ENCODE measurements at places on chromosomes 1 and 21. TPM values are rescaled to one million over a fixed set of nuclear protein-coding genes. Genes with fewer than 3 reads are reported as not detected.

DNA sequence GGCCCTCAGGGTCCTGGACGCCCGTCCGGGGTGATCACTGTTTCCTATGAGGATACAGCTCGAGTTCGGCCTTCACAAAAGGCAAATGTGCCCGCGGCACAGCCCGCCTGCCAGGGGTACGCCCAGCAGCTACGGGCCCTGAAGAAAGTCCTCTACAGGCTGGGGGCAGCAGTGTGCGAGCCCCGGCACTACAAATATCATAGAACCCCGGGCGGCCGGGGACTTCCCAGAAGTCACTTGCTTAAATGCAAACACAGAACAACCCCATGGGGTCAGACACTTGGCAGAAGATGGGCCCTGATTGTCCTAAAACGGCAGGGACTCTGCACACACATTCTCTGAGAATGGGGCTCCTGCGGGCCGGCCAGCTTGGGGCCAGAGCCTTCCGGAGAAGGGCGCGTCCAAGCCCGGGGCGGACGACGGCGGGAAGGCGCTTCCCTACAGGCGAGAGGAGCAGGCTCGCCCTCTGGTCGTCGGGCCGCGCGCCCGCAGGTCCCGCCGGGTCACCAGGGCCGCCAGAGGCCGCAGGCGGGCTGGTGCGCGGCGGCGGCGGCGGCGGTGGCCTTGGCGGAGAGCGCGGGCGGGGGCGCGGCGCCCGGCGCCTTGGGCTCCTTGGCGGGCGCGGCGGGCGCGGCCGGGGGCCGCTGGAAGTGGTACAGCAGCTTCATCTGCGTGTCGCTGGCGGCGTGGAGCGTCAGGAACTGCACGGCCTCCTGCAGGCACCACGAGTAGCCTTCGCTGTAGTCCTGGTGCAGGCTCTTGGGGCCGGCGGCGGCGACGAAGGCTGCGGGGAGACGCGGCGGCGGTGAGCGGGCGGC lies 888 bp downstream of the HES5 start:
- DNase-seq, result no peak
- no peaks in the 10 kb centered on the region for H3K36me3 ChIP-seq
- peak overlapping the region; percentile 64 for H3K27ac ChIP-seq

DNA sequence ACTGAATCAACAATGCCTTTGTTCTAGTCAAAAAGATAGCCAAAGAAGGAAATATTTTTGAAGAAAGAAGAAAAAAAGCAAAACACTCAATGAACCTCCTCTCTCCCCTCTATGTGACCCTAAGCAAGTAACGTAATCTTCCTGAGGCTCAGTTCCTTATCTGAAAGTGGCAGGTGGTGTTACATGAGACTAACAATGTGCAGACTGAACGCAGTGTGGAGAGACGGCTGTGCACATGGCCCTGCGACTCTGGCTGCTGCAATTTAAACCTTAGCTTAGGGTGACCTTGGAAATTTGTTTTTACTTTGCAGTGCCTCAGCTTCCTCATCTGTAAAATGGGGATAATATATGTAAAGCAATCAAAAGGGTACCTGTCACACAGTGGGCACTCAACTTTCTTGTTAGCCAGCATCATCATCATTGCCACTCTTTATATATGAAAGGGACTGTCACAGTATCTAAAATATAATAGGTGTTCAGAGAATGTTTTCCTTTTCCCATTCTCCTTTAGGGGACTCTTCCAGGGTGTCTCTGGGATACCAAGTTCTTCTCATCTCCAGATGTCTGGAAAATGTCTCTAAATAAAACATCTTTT lies 100.1 kb upstream of the JUN start:
- no peak overlapping the region for H3K4me3 ChIP-seq
- peak overlapping the region; percentile 82 for H3K27ac ChIP-seq
- no peaks in the 10 kb centered on the region for H3K27me3 ChIP-seq
- H3K4me1 ChIP-seq, result peaks cover 27% of the 10 kb centered on the region
- no peak for DNase-seq

DNA sequence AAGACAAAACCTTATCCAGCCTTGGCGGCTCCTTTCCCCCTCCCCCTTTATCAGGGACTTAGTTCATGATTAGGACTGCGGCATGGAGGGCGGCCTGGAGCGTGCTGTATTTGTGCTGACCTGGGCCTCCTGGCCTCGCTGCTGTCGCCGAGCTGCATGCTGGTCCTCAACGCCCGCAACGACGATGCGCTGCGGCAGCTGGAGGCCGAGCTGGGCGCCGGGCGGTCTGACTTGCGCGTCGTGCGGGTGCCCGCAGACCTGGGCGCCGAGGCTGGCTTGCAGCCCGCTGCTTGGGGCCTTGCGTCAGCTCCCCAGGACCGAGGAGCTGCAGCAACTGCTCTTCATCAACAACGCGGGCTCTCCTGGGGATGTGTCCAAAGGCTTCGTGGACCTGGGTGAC lies 70.9 kb downstream of the TM2D1 start:
- no peaks in the 10 kb centered on the region for H3K36me3 ChIP-seq
- no peak for DNase-seq
- no peak overlapping the region for H3K27ac ChIP-seq
- no peak overlapping the region for H3K4me3 ChIP-seq

GRCh38 chr1:212628813-212629415 lies 20.4 kb downstream of the ATF3 start:
- H3K4me3 ChIP-seq, result no peak overlapping the region
- DNase-seq, result no peak
- H3K4me1 ChIP-seq, result peaks cover 10% of the 10 kb centered on the region

DNA sequence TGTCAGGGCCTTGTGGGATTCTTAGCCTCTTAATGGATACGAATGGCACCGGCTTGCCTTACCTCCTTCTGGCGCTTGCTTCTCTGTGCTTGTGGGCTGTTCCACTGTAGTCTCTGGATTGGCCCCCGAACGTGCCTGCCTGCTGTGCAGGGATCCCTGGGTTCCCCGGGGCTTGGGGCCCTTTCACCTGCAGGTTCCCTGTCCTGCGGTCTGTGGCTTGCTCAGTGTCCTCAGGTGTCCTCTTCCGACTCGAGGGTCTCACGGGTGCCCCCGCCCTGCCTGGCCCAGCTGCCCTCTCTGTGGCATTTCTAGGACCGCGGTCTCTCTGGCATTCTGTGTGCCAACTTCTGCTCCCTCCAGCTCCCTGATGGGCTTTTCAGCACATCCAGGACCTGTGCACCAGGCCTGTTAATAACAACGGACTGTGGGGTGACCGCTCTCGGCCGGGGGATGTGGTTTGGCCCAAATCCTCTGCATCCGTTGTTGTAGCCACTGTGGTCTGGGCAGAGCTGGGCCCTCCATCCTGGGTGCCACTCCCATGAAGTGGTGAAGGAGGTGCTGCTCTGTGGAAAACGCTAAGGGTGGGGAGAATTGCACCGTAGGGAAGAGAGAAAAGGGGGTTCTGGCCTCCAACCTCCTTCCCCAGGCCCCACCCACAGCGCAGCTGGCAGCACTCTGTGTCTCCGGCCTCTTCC lies 12.4 kb downstream of the COL18A1 start:
- H3K4me1 ChIP-seq, result peaks cover 50% of the 10 kb centered on the region
- no peak overlapping the region for H3K4me3 ChIP-seq
- no peak overlapping the region for H3K27ac ChIP-seq
- no peaks in the 10 kb centered on the region for H3K36me3 ChIP-seq
- no peaks in the 10 kb centered on the region for H3K27me3 ChIP-seq
- DNase-seq, result peak; percentile 62

DNA sequence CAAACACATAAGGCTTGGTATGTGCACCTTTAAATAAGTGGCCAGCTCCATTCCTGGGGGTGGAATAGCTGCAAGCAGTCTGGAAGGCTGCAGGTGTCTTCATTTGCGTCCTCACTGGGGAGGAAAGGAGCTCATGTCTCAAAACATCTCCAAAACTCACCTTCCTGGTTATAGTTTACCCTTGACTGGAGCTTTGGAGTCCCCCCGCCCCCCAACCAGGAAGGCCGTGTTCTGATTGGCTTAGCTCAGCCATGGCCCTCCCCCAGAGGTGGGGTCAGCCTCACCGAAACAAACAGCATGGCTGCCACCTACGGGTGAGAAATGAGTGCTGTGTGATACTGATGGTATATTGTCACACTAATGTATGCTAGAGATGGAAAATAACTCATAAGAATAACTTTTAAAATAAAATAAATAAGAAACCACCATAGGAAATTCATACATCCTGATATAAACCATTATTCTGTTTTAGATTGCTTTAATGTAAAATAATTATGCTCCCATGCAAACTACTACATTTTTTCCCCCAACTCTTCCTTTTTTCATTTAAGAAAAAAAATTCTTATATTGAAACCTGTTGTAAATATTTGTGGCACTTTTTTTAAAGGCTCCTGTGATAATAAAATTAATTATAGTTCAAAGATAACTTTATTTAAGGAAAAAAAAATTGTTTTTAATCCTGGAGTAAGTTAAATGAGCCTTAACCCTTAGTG lies 90.8 kb downstream of the ZP4 start:
- DNase-seq, result no peak
- no peaks in the 10 kb centered on the region for H3K27me3 ChIP-seq
- H3K4me1 ChIP-seq, result no peaks in the 10 kb centered on the region
- H3K27ac ChIP-seq, result no peak overlapping the region
- H3K36me3 ChIP-seq, result no peaks in the 10 kb centered on the region
- no peak overlapping the region for H3K4me3 ChIP-seq

DNA sequence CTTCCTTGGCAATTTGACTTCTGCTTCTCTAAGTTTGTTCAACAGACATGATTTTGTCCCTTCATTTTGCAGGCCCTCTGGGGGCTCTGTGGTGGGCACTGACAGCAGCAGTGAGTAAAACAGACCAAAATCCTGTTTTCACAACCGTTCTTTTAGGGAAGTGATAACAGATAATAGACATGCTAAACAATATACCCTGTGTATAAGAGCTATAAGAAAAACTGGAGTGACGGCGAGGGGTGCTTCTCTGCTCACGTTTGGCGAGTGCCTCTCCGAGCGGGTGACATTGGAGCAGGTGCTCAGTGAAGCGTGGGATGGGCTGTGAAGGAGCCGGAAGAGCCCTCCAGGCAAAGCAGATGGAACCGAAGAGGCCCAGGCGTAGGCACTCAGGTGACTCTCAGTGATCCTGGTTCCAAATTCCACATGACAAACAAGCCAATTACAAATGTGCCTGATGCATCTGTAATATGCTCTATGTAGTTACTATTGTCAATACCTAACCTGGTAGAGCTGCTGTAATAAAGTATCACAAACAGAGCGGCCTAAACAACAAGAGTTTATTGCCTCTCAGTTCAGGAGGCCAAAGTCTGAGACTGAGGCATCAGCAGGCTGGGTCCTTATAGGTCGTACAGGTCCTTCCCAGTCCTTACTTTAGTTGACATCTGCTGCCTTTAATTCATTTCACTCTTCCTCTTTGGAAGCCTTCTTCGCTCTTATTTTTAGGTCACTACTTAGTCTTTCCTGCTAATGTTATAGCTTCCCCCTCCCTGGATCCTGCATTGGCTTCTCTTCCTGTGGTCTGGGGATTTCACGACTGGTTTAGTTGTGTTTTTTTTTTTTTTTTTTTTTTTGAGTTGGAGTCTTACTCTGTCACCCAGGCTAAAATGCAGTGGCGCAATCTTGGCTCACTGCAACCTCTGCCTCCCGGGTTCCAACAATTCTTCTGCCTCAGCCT lies 20.1 kb downstream of the OR2B11 start:
- DNase-seq, result no peak
- H3K4me3 ChIP-seq, result no peak overlapping the region
- H3K4me1 ChIP-seq, result peaks cover 16% of the 10 kb centered on the region
- no peak overlapping the region for H3K27ac ChIP-seq
- no peaks in the 10 kb centered on the region for H3K36me3 ChIP-seq

DNA sequence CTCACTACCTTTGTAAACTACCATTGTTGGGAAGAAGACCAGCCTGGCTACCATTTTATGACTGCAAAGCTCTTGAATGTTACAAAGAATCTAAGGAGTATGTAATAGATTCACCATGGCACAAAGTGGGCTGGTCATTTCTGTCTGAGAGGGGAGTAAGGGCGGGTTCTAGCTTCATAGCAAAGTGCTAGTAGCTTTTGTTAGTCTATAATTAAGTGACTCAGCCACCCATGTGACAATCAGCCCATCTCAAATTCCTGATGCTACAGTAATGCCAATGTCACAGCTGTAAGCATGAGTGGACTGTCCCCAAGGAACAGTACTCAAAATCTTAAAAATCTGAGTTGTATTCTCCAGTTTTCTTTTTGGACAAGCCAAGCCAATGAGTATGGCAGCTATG lies 15.4 kb upstream of the OTUD3 start:
- H3K27me3 ChIP-seq, result peaks cover 2% of the 10 kb centered on the region
- H3K4me1 ChIP-seq, result no peaks in the 10 kb centered on the region
- no peaks in the 10 kb centered on the region for H3K36me3 ChIP-seq
- no peak overlapping the region for H3K4me3 ChIP-seq
- no peak for DNase-seq

GRCh38 chr1:41713557-41714327 lies 205.0 kb downstream of the HIVEP3 start:
- H3K4me1 ChIP-seq, result no peaks in the 10 kb centered on the region
- no peaks in the 10 kb centered on the region for H3K27me3 ChIP-seq
- H3K36me3 ChIP-seq, result no peaks in the 10 kb centered on the region
- no peak overlapping the region for H3K27ac ChIP-seq

GRCh38 chr1:25245809-25246599 lies 1.2 kb downstream of the RSRP1 start:
- H3K4me3 ChIP-seq, result peak overlapping the region; percentile 69
- peaks cover 68% of the 10 kb centered on the region for H3K4me1 ChIP-seq
- H3K36me3 ChIP-seq, result peaks cover 45% of the 10 kb centered on the region
- peak; percentile 81 for DNase-seq

DNA sequence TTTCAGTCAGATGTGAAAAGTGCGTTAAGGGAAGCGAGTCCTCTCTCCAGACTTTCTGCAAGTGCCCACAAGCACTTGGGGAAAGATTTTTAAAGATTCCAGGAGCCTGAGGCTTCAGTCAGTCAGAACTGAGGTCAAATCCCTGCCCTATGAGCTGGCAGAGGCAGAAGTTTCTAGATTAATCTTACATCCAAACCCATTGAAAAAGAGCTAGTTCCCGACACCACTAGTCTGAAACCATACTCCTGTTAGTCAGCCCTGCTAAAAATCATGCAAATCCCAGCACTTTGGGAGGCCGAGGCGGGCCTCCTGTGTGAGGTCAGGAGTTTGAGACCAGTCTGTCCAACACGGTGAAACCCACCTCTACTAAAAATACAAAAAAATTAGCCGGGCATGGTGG lies 21.0 kb downstream of the RSPH1 start:
- H3K27me3 ChIP-seq, result no peaks in the 10 kb centered on the region
- no peak overlapping the region for H3K4me3 ChIP-seq
- H3K36me3 ChIP-seq, result no peaks in the 10 kb centered on the region
- no peak for DNase-seq
- H3K27ac ChIP-seq, result no peak overlapping the region
- no peaks in the 10 kb centered on the region for H3K4me1 ChIP-seq

Gene CYP4A22
- not detected for total RNA-seq

Gene DNM3
- 4.8 TPM for total RNA-seq

Gene CYYR1
- total RNA-seq, result 67.7 TPM

Gene TDRD10
- total RNA-seq, result 6.8 TPM

Gene CLDN14
- total RNA-seq, result 0.46 TPM

Gene AMY2A
- total RNA-seq, result 1.2 TPM

Gene PROX1
- total RNA-seq, result 77.5 TPM

Gene MPZL1
- 59.8 TPM for total RNA-seq

Gene MSH4
- total RNA-seq, result 0.37 TPM

Gene SERPINC1
- not detected for total RNA-seq

Gene PSMB2
- 46.9 TPM for total RNA-seq

Gene PDE4B
- total RNA-seq, result 57.5 TPM

Gene KLHDC8A
- 0.51 TPM for total RNA-seq
